Activated CD8-positive, alpha-beta memory T cell treated with anti-CD3 and anti-CD28 coated beads for 4 hours (primary cell): ENCODE measurements at places on chromosomes 12 and 14.

GRCh38 chr12:116089080-116089479, 188.4 kb downstream of the MED13L start:
- DNase-seq = no peak

DNA sequence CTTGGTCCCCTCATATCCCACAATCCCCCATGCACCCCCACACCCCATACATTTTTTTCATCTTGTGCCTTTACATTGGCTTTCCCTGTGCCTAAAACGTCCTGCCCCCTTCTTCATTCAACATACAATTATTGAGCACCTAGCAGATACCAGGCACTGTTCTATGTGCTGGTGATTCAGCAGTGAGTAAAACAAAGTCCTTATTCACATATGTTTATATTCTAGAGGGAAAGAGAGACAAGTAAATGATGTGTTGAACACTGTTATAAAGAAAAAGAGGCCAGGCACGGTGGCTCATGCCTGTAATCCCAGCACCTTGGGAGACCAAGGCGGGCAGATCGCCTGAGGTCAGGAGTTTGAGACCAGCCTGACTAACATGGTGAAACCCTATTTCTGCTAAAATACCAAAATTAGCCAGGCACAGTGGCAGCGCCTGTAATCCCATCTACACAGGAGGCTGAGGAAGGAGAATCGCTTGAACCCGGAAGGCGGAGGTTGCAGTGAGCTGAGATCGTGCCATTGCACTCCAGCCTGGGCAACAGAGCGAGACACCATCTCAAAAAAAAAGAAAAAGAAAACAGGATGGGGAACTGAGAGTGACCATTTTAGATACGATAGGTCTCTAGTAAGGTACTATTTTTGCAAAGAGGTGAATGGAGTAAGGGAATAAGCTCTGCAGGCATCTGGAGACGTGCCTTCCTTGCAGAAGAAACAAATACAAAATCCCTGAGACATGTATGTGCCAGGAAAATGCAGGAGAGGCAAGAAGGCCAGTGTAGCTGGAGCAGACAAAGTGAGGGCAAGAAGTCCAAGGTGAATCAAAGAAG, 12.2 kb downstream of the SLC7A7 start:
- no peak for DNase-seq

- no peak for DNase-seq
Measured at GRCh38 chr12:124809878-124810277, 53.8 kb downstream of the SCARB1 start.

DNA sequence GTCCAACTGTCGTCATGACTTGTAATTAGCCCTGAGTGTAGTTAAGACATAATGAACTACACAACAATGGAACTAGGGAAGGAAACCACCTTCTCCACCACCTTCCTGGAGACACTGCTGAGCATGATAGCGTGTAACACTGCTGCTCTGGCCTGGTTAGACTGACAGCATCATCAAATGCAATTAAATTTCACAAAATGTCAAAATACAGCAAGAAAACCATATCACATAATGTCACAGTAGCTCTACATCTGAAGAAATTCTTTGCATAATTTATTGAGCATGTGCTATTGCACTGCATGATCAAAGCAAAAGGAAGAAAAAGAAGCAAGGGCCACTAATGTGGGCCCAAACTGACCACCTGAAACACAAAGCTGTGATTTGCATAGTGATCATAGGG, 321.8 kb upstream of the TMTC1 start:
- DNase-seq = no peak

DNA sequence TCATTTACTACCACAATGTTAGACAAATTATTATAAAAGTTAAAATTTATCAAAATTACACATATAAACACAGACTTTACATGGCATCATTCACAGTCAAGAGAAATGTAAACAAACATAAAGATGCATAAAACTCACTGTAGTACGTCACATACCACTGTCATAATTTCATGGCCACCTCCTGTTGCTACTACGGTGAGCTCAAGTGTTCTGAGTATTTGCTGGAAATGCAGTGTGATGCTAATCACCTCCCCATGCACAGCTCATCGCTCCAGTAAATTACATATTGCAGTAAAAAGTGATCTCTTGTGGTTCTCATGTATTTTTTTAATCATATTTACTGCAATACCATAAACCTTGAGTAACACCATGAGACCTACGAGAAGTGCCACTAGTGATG, 247.7 kb upstream of the SFSWAP start:
- DNase-seq = no peak

GRCh38 chr12:24972078-24972477, 23.2 kb upstream of the BCAT1 start:
- no peak for DNase-seq

DNA sequence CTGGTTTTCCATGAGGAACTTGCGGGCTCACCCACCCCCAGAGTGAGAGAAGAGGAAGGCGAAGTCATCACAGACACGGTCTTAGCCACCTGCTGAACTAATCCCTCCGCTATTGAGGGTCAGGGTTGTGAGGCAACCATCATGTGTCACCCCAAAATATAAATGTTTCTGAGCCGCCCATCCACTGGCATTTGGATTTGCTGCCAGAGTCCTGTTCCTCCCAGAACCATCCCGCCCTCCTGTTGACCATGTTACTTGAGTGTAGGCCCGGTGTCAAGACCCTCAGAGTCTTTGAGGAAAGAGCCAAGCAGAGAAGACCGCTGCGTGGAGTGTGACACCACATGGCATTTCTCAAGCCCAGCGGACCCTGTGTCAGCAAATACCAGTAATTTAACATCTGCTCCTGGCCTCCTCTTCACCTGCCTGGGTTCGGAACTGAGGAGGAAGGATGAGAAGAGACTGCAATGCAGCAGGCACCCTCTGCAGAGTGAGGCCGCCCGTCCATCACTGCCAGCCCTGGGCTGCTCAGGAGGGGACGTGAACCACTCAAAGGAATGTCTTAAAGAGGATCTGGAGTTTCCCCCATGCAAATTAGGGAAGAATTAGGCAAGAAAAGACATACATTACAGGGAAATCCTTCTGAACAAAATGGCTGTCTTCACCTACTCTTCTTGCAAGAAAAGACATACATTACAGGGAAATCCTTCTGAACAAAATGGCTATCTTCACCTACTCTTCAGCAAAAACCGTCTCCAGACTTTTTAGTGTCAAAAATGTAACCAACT, 100.4 kb downstream of the FBXL14 start:
- DNase-seq = no peak

DNA sequence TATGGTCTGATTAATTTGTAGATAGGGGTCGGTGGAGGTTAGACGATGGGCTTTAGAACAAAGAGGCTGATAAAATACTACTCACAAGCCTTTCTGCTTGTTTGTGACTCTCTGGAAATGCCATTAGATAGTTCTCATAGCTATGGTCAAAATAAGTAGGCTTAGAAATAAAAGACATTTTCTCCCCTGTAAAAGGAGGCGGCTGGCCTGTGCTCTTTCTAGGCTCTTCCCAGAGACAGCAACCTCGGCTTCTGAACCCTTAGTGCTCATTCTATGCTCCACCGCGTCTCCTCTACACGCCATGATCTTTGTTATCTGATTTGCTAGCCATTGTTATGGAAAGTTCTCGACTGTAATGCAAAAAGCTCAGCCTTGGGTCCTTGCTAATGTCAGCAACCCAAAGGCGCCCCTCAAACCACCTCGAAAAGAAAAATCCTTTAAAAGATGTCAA, 64.5 kb downstream of the CRADD start:
- DNase-seq = no peak

DNA sequence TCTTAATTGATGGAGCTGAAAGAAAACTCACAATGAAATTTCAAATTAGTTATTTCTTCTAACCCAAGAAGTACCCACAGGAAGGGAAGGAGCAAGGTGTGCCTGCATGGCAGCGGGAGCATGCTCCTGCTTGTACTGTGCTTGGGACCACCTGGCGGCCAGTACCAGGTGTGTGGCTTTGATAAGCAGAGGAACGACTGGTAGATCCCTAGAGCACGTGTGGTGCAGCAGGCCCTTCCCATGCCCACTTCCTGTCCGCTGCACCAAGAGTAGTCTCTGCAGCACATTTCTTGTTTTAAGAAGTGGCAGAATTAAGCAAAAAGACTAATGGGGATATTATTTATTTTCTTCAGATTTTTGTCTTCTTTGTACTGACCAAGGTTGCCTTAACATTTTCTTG, 122.3 kb upstream of the ATF1 start:
- DNase-seq = no peak

DNA sequence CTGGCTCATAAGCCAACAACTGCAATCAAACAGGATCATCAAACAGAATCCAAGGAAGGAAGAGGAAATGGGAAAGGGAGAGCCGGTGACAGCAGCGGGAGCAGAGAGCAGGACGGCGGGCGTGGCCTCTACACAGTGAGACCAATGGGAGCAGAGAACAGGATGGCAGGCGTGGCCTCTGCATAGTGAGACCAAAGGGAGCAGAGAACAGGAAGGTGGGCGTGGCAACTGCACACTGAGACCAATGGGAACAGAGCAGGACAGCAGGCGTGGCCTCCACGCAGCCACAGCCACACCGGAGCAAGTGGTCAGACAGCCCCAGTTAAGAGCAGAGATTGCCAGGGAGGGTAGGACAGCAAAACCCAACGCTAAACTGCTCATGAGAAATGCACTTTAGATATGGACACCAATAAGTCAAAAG, 16.4 kb downstream of the LRCOL1 start:
- no peak for DNase-seq

- no peak for DNase-seq
Measured at GRCh38 chr14:35197015-35197414, 74.7 kb downstream of the PRORP start.

DNA sequence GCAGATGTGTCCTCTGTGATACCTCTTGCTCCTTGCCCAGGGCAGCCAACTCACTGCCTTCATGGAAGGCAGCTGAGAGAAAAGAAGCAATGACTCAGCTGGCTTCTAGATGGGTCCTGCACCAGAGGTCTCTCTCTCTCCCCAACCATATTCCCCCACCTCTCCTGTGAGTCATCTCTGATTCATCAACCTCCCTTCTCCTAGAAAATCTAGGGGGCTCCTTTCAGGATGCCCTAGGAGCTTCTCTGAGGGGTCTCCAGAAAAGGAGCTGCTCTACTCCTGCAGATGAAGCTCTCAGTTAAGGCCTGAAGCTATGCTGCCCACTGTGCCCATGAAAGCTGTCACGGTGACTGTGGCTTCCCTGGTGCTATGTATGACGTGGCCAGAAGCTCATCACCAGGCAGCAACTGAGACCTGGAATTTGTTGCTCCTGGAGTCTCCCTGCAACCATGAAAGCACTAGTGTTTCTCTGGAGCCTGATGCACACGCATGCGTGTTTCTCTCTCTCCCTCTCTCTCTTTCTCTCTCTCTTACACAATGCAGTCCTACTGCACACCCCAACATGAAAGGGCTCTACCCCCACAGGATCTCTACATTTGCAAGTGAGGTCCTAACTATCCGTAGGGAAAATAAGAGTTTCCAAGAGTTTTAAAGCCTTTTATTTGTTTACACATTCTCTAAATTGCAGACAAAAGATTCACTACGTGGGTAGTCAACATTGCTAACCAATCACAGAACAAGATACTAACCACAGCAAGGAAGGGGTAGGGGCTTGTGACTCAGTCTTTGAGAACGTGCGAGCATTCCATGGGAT, 285.3 kb downstream of the DPF3 start:
- DNase-seq = no peak
